ELR (cell line): ENCODE measurements at places on chromosomes 2 and 18.

DNA sequence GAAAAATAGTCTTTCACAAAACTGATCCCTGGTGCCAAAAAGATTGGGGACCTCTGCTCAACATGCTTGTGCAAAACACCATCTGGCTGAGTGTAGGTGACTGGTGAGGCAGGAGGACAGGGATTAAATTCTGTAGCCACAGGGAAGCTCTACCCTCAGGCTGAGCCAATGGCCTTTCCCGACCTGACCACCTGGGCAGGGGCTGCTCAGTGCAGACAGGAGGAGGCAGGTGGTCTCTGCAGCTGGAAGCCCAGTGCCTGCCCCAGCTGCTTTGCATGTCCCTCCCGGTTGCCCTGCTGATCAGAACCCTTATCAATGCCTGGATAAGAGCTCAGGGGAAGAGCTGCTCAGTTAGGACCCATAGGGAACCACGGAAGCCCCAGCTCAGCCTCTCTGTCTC lies 235.3 kb downstream of the ANKRD36 start:
- DNase-seq: no peak

DNA sequence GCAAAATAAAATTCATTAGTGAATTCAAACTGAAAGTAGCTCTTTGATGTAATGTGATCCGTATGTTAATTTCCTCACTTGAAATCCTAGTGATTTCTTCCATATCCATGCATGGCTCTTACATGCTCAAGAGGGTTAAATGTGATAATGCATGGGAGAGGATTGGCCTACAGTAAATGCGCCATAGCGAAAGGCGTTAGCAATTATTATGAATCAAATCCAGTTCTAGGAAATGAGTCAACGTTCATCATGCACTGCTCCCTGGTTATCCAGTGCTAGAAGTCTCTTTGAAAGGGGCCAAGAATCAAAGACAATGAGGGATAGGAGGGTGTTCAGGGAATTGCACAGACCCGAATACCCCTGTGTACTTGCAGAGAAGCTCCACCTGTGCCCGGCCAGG lies 101.4 kb upstream of the RASGRP3 start:
- DNase-seq: peak; percentile 64

- no peak for DNase-seq
These were observed 48.9 kb downstream of the EDAR start for GRCh38 chr2:108940156-108940555.

GRCh38 chr18:11425211-11425610 lies 184.2 kb upstream of the SLC35G4 start:
- DNase-seq: no peak

- no peak for DNase-seq
These were observed 125.0 kb upstream of the DLX2 start for GRCh38 chr2:172227719-172228118.

DNA sequence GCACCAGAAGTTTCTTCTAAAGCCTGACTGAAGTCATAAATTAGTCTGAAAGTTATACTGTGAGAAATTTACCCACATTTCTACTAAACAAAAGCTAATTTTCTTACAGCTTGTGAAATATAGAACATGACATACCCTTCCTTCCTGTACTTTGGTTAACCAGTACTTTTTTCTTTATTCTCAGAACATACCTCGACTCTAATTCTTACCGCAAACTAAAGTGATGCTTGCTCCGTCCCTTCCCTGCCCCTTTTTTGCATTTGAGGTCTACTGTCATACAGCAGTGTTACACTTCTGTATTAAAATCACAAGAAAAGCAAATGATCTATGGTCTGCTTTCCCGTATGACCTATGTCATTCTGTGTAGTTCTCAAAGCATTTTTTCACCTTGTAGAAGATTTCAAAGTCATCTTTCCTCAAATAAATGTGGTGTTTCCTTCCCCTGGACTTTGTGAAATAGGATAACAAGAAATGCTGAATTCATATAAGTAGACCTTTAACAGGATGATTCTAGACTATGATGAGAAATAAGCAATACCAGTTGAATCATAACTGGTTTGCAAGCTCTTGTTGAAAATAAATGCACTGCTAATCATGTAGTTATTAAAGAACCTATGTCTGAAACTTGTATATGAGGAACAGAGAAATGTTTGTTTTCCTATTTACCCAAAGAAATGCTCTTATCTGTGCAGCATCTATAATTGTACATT lies 30.4 kb downstream of the CYTIP start:
- DNase-seq: no peak

DNA sequence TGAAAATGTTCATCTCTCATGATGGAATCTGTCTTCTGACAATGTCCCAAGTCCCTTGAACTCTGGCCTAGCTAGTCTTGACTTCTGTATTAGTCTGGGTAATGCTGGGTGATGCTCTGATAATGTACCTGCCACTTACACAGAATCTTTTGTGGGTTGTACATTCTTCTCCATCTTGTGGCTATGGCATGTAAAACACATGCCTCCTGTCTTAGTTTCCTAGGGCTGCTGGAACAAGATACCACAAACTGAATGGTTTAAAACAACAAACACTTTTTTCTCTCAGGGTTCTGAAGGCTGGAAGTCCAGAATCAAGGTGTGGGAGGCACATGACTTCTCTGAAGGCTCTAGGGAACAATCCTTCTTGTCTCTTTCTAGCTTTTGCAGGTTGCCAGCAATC lies 57.1 kb downstream of the RAPGEF4 start:
- peak; percentile 34 for DNase-seq

- DNase-seq: no peak
These were observed 51.6 kb downstream of the PDK1 start for GRCh38 chr2:172607379-172607928.

GRCh38 chr2:71952572-71953188 lies 195.0 kb downstream of the CYP26B1 start:
- DNase-seq: no peak

GRCh38 chr18:70142001-70142400 lies 63.5 kb downstream of the RTTN start:
- DNase-seq: no peak

DNA sequence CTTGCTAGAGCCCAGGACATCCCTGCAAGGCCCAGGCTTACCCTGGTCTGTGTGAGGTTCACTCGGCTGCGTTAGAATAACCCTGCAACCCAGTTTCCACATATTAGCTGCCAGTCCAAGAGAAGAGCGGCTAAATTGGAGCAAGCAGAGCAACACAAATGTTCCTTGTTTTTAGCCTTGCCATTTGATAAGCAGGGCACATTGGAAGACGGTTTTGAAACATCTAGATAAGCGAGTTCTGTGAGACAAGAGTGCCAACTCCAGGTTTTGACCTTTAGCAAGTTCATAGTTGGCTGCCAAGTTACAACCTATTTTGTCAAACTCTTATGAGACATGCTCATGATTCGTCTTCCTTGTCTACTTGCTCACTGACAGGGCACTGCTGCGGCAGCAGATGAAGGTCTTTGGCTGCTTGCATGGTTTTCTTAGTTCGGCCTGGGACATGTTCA lies 23.5 kb downstream of the DPP4 start:
- DNase-seq: no peak

DNA sequence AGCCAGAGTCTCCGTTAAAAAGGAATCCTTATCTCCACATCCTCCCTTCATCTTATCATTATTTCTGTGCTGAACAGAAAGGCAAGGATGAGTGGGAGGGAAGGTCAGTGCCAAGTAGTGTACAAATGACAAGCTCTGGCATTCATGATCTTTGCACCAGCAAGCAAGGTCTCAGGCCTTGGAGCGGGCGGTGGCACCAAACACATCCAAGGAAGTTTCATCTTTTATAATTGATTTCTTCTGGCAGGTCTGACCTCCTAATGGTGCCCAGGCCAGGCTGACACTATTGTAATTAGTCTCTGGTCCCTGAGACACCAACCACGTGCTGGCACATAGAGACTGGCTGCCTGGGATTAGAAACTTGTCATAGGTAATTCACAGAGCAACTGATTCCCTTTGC lies 336.6 kb downstream of the EN1 start:
- DNase-seq: no peak

- no peak for DNase-seq
These were observed 10.6 kb downstream of the EMX1 start for GRCh38 chr2:72927619-72928550.

DNA sequence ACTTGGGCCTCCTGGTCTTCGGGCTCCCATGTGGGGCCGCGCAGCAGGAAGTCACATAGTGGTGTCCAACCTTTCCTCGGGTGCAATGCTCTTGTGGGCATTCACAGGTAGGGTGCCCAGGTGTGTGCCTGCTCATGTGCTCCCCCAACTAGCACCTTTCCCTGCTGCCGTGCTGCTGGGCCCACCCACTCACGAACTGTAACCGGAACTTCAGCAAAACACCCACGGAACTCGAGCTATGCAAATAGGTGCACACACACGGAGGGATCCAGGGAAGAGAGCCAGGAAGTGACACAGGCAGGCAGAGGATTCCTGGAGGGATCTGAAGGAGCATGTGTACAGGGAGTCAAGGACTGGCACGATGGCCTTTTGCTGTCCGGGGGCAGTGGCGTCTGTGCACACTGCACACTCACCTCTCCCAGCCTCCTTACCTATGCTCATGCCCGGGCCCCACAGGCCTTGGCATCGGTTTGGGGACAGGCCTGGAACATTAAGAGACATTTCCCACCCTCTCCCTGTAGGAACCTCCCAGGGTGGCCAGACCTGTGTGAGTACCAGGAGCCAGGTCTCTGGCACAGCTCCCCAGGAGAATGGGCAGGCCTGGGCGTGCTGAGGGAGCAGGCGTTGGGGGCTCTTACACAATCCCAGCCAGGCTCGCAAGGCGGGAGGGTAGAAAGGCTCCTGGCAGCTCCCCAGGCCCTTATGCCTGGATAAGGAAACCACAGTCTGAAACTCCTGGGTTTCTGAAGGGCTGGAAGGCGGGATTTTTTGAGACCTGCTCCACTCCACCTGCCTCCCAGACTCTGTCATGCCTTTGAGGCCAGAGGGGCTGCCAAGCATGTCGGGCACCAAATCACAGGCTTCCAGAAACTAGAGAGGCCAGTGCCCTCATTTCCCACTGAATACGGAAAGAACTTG lies 6.6 kb upstream of the PTMA start:
- peak; percentile 29 for DNase-seq

DNA sequence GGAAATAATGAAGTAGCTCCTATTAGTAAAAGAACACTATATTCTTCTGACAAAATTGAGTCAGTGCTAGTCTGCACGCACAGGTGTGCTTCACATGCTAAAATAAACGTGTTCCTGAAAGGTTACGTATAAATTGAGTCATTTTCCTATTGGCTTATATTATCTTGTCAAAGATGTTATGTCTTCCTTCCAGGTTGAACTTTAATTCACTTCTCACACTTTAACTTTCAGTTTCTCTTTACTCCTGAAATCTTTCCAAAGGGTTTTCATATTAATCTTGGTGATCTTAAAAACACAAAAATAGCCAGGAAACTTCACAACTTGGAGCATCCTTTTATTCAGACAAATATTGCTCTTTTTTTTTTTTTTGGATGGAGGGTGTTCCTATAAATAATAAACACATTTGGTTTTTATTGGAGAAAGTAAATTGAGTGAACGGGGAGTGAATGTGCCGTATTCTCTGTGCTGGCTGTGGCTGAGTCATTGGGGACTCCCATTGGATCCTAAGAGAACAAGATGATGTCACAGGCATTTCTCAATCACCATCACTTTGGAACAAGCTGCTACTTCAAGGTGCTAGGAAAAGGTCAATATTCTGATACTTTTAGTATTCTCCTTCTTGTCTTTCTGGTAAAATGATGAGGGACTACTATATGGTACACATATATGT lies 150.2 kb upstream of the SPATS2L start:
- peak; percentile 87 for DNase-seq
